ENCODE measurements at places on chromosomes 13 and 19.

GRCh38 chr13:72643311-72643989, 84.0 kb downstream of the MZT1 start:
- peak; percentile 16 for DNase-seq

- no peak for DNase-seq
Observed at GRCh38 chr19:1826557-1827521, 14.8 kb upstream of the ATP8B3 start.

GRCh38 chr19:45428384-45429231, 4.9 kb upstream of the ERCC1 start:
- no peak for DNase-seq

GRCh38 chr13:44063467-44063866, 183.8 kb downstream of the LACC1 start:
- no peak for DNase-seq

DNA sequence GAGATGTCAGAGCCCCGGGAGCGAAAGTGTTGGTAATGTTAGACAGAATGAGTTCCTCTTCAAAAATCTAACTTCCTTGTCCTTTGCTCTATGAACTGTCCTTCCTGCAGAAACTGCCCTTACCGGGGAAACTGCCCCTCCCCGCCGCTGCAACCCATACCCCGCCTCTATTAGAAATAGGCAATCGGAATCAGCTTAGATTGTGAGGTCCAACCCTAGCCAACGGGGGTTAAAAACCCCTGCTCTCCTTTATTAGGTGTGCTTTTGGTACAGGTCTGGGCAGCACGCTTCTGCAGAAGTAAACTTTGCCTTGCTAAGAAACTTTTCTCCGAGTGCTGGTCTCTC, 11.5 kb upstream of the CAPNS1 start:
- DNase-seq: no peak

- no peak for DNase-seq
Observed at GRCh38 chr19:46637224-46637623, 1.2 kb upstream of the GNG8 start.

DNA sequence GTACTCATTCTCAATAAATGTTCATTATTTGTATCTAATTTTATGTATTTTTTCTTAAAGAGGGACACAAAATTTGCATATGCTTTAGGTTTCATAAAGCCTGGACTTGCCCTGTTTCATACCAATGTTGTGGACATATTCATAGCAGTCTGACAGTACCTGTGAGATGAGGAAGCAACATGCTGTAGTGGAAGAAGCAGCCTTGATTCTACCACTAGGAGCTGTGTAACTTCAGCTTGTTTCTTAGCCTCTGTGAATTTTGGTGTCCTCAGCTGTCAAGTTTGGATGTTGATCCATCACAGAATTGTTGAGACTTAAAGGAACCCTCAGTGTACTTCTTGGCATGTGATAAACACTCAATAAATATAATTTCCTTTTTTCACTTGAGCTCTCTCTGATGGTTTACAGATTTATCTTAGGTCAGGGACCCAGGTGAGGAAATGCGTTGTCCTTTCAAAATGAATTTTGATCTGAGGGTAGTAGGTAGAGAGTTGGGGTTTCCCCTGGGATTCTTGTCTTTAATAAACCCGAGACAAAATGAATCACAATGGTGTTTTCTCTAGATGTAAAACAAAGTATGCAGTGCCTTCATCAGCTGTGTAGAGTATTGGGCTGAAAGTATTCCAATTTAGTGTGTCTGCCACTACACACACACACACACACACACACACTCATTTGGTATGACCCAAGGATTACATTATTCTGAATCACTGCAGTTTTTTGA, 152.1 kb downstream of the KCNRG start:
- no peak for DNase-seq

DNA sequence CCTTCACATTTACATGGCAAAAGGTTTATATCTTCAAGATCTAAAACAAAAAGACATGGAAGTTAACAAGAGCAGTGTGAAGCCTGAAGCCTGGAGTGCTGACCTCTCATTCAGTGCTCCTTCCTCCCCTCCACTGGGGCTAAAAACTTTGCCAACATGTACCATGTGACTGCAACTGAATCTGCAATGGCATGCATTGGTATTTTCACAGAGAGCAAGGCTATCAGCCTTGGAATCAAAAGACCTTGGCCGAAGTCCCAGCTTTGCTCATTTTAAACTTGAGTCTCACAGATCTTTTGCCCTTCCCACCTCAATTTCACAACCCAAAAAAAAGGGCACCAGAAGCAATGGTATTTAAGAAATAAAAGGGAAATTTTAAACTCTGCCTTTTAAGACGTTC, 325.1 kb downstream of the DCT start:
- no peak for DNase-seq

DNA sequence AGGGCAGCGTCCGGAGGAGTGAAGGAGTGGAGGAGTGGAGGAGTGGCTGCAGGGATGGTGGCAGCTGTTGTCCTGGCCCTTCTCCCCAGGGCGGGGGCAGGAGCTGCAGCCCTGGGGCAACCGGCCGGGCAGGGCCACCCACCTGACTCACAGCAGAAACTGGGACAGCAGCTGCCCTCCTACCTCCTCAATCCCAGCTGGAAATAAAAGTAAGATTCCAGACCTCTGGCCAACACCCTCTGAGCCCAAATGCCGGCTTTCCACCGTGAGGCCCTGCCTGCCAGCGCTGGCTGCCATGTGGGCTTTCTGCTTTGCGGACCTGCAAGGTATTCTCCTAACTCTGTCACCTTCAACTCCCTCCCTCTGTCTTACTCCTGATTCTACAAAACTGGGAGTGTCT, 3.3 kb upstream of the CLPP start:
- DNase-seq: no peak

GRCh38 chr13:35672611-35673010, 196.1 kb upstream of the MAB21L1 start:
- DNase-seq: no peak

GRCh38 chr13:97743938-97744337, 209.5 kb upstream of the IPO5 start:
- no peak for DNase-seq
